Retina (tissue), 1 donor: ENCODE measurements at places on chromosomes 11 and 22.

DNA sequence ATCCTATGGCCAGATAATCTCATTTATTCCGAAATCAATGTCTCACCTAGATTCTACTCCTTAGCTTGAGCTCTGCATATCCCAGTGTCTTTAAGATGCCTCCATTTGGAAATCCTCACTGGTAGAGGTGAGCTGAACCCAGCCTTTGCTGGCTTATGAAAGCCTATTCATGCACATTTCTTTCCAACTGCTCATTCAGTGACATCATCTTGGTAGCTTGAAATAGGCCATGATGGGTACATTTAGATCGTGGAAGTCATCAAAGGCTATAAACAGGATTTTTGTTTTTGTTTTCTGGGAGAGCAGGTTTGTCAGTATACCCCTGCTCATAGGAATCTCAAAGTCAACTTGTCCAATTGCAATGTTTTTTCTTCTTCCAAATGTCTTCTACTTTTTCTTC is 6.0 kb downstream of the NXPE1 start:
- DNase-seq = no peak

GRCh38 chr11:114277637-114278341 is 18.4 kb upstream of the NNMT start:
- DNase-seq = no peak

DNA sequence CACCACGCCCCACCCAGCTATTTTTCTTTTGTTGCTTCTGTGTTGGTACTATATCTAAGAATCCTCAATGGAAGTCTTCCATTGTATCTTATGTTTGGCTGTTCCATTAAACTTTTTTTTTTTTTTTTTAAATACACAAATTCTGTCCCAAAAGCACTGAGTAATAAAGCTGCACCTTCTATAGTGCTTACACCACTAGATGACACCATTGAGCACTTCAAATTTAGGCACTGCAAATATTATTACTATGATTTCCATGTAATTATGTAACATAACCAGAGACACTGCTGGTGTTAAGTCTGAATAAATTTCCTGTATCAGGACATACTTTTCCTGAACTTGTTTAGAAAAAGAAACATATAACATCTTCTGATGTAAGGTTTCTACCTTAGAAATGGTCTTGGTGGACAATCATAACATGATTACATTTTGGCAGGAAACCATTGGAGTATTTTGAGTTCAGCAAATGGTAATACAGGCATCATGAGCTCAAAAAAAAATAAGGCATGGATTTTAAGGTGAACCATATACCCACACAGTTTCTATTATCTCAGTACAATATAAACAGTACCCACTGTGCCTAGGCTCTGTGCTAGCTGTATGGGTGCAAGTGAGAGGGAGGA is 110.5 kb downstream of the ATG16L2 start:
- DNase-seq = no peak

- no peak for DNase-seq
Measured at GRCh38 chr22:37983860-37984791, at the start of gene SOX10. SOX10 (minus strand) TSS chr22:37984555; CDS start chr22:37983784, 771 bp downstream.

DNA sequence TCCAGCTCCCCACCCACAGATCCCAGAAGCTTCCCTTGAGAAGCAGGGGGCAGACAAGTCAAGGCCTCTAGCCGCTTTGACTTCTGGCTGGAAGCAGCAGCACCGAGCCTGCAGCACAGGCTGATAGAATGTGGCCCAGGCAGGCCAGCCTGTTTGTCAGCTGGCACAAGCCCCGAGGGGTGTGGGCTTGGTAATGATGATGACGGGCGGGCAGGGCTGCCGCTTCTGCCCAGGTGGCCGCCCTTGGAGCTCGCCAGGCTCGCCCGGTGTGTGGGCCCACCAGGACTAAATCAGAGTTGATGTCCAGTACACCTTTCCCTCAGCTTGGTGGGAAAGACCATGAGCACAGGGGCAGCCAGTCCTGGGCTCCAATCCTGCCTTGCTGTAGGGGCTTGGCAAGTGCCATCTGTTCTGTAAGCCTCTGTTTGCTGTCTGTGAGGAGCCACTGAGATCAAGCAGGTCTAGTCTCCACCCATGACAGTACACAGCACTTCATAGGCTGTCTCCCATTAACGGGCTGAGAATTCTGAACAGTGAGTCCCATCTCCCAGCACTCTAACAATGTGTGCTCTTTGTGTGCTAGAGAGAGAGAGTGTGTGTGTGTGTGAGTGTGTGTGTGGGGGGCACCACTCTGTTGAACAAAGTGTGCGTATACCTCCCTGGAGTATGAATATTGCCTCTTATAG is 26.8 kb downstream of the MICAL2 start:
- peak; percentile 28 for DNase-seq

DNA sequence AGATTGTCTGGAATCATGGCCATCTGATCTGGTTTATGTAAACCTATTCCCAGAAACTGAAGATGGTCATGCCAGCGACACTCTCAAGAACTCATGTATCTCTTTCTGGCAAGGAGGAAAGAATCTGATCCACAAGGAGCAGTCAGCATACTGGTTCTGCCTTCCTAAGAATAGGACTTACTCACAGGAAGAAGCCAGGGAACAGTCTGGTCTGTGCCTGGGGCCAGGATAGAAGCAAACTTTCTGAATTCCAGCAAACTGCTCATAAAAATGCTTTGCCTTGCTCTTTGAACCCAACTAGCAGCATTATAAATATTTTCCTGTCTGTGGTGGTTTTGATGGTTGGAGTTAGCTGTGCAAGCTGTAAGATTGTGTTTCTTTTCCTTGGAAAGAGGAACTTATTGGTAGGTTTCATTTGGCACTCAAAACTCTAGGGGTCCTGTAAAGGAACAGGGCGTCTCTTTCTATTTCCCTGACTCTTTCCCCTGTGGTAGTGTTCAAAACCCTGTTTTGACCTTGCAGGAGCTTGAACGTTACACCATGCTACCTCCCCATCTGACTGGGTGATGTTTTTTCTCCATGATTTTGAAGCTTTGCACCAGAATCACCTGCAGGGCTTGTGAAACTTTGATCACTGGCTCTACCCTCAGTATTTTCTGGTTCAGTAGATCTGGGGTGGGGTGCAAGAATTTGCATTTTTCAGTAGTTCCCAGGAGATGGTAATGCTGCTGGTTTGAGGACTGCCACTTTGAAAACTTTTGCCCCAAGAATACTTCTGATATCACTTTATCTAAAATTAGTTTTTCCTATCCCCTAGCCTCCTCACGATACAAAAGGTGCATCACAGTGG is 627.8 kb upstream of the ANO5 start:
- DNase-seq = no peak

GRCh38 chr11:30322191-30322590 is 713 bp upstream of the ARL14EP start:
- no peak for DNase-seq

- no peak for DNase-seq
Measured at GRCh38 chr11:35748644-35749043, 86.1 kb downstream of the TRIM44 start.

DNA sequence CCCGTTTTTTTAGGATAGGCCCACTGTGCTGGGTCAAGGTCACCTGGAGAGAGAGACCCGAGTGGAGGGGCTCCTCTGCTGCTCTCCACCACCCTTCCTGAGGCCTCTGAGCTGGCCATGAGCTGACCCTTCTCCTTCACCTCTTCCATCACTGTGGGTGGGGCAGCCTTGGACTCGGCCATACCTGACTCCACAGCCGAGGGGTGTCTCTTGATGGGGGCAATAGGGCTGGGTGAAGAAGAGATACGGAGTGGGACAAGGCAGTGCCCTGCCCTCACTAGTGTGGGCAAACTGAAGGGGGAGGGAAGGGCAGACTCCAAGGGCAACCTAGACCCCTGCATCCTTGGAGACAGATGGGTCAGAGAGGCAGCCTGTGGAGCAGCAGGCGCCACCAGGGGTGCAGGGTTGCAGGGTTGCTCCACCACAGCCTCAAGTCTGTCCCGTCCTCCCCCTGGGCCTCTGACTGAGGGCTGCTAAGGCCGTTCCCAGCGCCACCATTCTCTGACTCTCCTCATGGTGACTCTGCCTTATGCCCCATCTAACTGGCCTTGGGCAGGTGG is 20.1 kb upstream of the NECTIN1 start:
- no peak for DNase-seq

DNA sequence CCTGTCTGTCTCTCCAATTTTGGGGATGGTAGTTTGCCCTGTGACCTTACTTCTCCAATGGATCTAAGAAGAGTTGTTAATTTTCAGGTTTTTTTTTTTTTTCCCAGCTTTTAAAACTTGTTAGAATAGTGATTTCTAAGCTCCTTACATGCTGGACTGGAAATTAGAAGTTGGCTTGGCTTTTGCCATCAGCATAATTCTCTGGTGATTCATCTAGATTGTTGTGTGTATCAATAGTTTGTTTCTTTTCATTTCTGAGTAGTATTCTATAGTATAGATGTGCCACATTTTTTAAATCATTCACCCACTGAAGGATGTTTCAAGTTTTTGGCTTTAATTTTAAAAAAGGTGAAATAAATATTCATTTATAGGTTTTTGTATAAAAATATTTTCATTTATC is 51.4 kb downstream of the ADAMTS15 start:
- DNase-seq = no peak

DNA sequence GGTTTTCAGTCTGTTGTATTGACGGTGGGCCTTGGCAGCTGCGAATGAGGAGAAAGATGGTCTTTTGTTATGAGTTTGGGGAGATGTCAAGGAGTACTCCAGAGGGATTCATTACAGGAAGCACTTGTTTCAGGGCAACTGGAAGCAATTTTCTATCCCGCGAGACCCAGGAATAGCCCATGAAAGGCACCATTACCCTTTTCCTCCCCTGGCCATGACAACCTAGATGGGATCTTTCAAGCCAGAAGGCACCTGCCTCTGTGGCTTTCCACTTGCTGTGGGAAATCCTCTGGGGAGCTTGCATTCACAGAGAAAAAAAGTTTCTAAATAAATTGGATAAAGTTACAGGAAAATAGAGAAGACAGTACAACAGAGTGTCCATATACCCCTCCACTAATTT is 2.7 kb downstream of the ZNF215 start:
- no peak for DNase-seq

GRCh38 chr11:35825386-35825785 is 118.5 kb upstream of the LDLRAD3 start:
- no peak for DNase-seq

DNA sequence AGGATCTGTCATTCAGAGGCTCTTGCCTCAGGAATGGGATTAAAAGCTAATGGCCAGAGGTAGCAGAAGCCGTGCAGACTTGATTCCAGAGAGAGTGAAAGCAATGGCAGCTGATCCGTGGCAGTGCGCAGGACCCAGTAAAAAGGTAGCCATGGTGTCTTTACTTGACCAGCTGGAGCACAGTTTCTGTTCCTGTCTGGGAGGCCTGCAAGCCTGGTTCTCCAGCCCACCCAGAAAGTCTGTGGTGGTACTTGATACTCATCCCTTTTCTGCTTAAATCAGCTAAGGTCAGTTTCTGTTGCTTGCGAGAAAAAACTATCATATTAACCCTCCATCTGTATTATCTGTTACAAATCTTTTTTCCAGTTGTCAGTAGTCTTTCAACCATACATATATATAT is 86.7 kb downstream of the RPS6KA4 start:
- no peak for DNase-seq
